OCI-M1 (cell line): ENCODE measurements at places on chromosomes 13 and 19.

DNA sequence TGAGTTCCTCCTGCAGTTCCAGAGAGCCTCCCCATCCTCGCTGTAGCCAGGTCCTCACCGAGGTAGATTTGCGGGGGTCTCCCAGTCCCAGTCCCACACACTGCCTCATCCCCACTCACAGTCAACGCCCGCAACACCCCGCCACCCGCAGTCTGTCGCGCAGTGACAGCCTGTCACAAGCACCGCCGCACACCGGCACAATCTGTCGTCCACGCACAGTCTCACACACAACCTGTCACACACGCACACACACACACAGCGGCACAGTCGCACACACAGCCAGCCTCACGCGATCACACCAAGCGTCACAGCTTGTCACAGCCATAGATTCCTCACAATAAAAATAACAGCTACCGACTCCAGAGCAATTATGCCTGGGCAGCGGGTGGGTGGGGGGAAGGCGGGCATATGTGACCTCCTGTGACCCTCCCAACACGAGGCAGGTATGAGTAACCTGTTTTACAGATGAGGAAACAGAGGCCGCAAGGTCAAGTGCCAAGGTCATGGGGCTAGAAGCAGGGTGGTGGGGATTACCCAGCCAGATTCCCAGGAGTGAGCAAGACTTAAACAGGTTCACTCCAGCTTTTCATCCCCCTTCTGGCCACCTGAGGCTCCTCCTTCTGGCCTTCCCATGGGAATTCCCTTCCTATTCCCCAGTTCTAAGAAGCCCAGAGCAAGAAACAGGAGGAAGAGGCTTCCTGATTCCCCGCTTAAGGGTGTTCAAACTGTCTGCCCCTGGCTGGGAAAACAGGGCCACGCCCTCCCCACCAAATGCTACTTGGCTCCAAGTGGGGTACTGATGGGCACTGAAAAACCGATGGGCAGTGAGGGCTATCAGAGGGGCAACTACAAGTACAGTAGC is 13.9 kb downstream of the NFIX start:
- DNase-seq: no peak

DNA sequence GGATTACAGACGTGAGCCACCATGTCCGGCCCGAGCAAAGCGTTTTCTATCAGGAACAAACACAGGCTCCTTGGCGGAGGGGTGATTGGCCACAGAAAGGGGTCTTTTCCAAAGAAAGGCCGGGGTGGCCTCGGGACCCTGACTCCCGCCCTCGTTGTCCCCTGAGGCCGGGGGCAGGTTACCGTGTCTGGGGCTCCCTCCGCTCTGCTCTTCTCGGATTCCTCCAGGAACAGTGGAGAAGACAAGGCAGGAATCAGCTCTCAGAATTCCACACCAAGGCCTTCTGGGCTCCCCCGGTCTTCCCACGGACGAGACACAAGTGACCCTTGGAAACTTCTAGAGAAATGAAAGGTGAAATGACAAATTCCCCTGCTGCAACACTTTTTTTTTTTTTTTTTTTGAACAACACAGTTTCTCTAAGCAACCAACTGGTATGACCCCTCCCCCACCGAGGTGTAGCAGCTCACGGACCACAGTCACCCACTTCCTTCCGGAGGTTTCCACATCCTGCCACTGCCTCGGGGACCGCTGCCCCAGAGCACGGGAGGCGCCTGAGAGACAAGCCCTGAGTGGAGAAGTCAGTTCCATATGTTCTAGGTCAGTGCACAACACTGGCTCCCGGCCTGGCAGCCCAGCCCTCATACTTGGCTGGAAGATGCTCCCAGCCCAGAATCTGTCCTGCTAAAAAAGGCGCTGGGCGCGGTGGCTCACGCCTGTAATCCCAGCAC is 11.0 kb downstream of the MOB3A start:
- peak; percentile 79 for DNase-seq

DNA sequence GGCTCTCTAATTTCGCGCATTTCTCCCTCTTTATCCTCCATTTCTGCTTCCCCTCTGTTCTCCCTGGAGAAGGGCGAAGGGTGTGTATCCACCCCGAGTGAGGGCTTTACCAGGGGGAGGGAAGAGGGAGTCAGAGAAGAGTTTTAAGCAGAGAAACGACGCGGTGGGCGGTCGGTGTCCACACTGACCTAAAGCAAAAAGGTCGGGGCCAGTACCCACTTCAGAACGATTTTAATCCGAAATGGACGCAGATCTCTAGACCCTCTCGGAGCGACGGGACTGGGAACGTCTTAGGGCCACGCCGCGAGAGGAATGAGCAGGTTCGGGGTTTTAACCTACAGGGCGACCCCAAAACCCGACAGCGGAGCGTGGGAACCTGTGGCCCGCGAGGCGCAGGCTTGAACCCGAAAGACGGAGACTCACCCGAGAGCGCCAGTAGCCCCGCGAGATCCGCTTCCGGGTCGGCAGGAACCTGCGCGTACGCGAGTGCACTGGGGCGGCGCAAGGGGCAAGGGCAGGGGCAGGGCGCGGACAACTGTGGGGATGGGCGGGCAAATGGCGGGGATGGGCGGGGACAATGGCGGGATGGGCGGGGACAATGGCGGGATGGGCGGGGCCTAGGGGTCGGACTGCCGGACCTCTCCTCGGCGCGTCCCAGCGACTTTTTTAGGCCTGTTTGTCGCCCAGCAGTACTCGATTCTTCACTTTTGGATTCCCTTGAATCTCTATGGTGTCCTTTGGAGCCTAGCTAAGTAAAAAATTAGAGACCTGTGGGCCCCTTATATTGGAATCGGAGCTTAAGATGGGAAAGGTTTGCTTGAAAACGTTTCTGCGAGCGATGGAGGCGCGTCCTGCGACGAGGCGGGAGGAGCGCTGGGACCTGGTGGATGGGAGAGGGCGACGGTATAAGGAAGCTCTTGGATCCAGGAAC is at the start of gene ZNF677:
Gene ZNF677, minus strand, starts transcription at position 463 of the 931 bp plus-strand sequence. CDS start 3,323 bp downstream, outside the sequence.
- DNase-seq: peak; percentile 96

GRCh38 chr13:53198736-53199135 is 170.1 kb downstream of the OLFM4 start:
- no peak for DNase-seq

- peak; percentile 16 for DNase-seq
These were observed 312.7 kb downstream of the FGF14 start for GRCh38 chr13:102089177-102089576.

DNA sequence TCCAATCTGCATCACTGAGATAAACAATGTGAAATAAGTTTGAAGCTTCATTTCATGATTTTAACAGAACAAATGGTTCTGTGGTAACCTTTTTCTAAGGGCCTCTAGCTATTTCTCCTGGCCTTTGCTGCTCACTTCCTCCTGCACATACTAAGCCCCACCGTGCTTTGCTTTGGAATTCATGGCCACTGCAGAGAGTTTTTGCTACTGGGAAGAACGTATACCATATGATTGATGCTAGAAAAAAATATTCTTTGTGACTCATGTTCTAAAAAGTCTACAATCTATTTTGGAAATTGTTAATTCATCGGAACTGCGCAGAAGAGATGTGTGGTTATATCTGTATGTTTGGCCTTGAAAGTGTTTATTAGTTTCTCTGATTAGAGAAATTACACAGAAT is 747.3 kb downstream of the PCDH9 start:
- no peak for DNase-seq

DNA sequence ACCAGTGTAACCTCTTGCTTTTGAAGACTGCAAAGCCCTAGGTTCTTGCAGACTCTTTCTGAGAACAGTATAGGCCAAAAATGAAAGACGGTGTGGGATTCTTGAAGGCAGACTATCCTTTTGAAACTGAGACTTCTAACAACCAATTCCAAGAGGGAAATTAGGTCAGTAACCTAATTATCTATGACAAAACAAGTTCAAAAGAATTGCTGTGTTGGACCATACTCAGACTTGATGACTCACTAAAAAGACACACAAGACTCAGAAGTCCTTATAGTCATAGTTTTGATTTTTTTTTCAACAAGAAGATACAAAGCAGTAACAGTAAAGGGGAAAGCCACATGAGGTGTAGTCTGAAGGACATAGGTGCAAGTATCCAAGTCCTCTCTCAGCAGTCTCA is 624.0 kb upstream of the GPC6 start:
- no peak for DNase-seq

DNA sequence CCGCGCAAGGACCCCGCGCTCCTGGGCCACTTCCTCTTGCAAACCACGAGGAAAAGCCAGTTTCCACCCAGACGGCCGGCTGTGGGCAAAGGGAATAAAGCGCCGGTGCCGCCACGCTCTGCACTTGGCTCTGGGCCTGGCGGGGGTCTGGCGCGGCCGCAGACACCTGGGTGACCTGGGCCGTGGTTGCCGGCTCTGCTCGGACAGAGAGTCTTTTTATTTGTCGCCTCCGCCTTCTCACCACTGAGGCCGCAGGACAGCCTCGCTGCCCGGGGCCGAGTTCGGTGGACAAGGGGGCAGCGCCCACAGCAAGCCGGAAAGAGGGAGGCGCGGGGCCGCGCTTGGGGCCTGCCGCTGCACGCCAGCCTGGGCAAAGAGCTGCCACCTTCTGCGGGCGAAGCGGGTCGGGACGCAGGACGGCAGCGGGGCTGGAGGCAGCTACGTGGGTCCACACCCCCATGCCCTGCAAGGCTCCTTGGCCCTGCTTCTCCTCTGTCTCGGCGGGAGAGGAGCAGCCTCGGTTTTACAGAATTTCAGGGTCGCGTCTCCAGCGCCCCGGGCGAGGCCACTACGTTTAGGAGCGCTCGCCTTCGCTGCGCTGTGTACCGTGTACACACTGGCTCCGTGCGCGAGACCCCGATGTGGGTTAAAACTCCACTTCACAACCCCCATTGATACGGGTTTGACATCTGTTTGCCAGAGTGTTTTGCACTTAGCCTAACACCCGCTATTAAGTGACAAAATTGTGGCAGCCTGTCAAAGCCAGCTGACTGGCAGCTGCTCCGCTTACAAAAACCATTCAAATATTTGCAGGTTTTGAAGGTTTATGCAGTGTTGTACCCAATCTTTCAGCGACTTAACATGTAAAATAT is 13.0 kb upstream of the SOX1 start:
- DNase-seq: no peak

GRCh38 chr19:18160493-18160970 is 7.6 kb downstream of the PIK3R2 start:
- peak; percentile 74 for DNase-seq

DNA sequence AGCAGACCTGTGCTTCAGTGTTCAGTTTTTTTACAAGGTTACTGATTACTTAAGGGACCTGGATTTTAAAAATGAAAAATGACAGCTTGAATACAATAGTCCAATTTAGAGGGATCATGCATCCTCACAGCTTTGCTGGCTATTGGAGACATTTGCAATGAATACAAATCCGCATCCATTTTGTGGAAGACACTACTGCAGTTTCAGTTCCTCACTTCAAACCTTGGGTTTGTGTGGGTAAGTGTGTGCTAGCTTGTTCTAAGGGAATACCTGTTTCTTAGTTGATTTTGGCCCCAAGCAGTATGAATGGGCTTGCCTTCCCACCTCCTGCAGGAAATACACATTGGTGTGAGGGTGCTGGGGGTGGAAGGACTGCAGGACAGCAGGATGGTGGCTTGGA is 222.4 kb downstream of the OLFM4 start:
- no peak for DNase-seq

DNA sequence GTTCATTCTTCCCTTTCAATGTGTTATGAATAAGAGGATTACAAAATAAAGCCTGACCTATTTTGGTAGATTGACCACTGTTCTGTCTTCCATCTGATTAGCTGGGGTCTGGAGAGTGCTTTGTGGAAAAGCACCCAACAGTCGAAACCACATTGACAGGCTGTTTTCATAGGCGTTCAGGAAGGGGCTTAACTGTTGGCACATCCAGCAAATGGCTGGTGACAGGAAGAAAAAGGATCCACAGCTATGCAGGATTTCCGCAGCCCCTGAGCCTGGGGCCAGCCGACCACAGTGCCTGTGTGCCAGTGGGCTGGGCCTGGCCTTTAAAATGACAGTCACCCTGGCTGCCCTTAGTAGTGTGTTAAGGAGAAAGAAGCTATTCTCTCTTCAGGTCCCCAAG is 113.3 kb downstream of the SIPA1L3 start:
- DNase-seq: peak; percentile 35
